Activated CD8-positive, alpha-beta memory T cell treated with anti-CD3 and anti-CD28 coated beads, Interleukin-2, amount 10 ng/mL, durations not matched to agents 7 days and 5 days (primary cell): ENCODE measurements at places on chromosomes 1 and 21. TPM values are rescaled to one million over a fixed set of nuclear protein-coding genes. Genes with fewer than 3 reads are reported as not detected.
A peak's percentile ranks its signal among the peaks of the same experiment; 100 is the strongest.

GRCh38 chr21:41578716-41579115 lies 70.8 kb upstream of the TMPRSS2 start:
- no peak for DNase-seq

- no peak for DNase-seq
Measured at GRCh38 chr21:32256251-32256650, 22.6 kb downstream of the MIS18A start.

DNA sequence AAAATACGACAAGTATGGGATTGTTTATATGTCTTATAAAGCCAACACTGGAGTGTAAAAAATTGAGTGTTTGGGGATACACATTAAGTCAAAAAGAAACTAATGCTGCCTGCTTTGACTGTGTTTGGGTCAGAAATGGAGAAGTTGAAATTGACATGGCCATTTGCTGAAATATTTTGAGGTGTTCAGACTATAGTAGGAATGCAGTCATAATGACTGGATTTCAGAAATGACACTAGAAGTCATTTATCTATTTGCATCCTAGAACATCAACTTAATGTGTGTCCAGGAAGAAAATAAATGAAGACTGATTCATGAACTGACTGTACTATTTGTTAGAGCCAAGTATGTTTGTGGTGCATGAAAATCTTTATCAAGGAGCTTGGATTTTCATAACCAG lies 28.4 kb downstream of the RASAL2 start:
- no peak for DNase-seq

DNA sequence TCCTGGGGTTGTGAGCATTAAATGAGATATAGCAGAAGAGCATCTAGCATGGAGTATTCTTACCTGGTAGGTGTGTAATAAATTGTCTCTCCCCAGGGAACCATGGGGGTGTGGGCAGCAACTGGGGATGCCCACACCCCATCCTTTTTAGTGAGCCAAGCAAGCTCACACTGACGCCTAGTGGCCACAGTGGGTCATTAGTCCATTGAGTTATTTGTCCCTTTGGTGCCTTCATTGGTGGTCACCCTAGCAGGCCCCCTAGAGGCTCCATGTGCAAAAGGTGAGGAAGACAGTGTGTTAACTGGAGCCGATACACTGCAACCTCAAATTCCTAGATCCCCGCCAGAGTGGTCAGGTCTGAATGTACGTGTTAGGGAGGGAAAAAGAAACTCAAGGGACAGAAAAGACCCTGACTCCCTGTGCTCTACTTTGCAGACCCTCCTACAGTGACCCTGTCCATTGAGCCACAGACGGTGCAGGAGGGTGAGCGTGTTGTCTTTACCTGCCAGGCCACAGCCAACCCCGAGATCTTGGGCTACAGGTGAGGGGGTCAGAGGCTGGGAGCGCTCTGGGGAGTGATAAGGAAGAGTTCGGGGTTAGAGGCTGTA lies 93.3 kb upstream of the CD1D start:
- DNase-seq, result peak; percentile 49

GRCh38 chr1:11492235-11492634 lies 13.3 kb downstream of the DISP3 start:
- no peak for DNase-seq

GRCh38 chr1:36087233-36088123 lies 1.2 kb upstream of the ADPRS start:
- no peak for DNase-seq

DNA sequence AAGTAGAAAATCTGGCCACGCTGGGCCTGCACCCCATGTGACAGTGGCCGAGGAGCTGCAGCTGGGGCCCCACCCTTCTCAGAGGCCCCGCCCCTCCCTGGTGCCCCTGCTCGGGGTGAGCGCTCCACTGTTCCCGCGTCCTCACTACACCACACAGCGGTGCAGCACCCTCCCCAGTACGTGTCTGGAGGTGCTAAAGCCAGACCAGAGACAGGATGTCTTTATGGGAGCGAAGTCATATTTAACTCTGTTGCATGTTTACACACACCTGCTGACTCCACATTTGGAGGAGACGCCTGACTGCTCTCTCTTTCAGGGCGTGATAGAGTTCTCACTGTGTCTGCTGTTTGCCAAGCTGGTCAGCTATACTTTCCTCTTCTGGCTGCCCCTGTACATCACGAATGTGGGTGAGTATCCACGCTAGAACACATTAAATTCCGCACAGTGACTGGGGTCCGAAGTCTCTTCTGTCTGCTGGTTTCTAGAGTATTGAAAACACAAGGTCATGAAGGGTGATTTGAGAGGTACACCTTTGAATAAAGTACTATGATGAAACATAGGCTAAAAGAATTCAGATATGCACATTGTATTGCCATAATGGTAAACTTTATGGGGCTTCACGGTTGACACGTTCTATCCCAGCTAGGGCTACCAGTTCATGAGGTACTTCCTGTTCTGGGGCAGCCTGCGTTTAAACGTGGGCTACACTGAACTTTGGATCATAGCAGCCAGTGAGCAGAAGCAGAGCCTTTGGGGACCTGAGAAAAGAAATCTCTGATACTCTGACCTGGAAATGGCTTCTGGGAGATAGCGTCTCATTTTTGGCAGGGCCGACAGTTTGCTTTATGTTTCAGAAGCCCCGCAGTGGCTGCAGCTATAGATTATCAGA lies 48.4 kb downstream of the SLC37A1 start:
- no peak for DNase-seq

GRCh38 chr1:86507935-86508582 lies 38.8 kb upstream of the CLCA4 start:
- DNase-seq, result no peak

DNA sequence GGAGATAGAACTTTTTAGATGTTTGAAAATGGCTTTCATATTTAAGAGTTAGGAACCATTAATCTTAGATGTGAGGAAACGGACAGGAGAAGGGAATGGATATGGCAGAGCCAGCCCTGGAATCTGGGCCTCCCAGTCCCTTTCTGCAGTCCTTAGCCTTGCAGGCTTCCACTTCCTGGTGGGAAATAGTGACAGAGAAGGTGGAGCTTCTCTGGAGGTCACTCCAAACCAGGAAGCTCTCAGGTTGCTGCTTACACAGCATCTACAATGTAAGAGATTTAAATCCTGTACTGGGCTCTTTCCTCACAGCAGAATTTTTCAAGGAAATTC lies 2.5 kb downstream of the S100A11 start:
- no peak for DNase-seq

GRCh38 chr1:58881471-58881994 lies 97.7 kb upstream of the JUN start:
- DNase-seq, result no peak

GRCh38 chr1:165580931-165581871 lies 37.4 kb downstream of the LRRC52 start:
- DNase-seq, result no peak

GRCh38 chr1:153728305-153729066 lies 636 bp downstream of the INTS3 start:
- peak; percentile 48 for DNase-seq

- DNase-seq, result no peak
Measured at GRCh38 chr21:29248124-29248523, 50.6 kb upstream of the BACH1 start.

DNA sequence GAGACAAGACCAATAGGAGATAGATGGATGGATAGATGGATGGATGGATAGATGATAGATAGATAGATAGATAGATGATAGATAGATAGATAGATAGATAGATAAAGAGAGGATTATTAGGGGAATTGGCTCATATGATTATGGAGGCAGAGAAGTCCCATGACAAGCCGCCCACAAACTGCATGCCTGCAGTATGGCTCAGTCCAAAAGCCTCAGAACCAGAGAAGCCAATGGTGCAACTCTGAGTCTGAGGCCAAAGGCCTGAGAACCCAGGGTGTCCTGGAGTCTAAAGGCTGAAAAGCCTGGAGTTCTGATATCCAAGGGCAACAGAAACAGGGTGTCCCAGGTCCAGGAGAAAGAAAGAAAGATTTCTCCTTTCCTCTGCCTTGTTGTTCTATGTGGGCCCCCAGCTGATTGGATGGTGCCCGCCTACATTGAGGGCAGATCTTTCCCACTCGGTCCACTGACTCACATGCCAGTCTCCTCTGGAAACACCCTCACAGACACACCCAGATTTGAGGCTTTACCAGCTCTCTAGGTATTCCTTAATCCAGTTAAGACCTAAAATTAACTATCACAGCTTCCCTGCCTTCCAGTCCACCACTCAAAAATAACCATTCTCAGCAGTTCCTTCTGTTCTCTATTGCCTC lies 39.6 kb upstream of the IRF2BP2 start:
- no peak for DNase-seq

- no peak for DNase-seq
Measured at GRCh38 chr1:246343251-246343650, 163.8 kb downstream of the SMYD3 start.

- no peak for DNase-seq
Measured at GRCh38 chr1:58890113-58890512, 106.3 kb upstream of the JUN start.

DNA sequence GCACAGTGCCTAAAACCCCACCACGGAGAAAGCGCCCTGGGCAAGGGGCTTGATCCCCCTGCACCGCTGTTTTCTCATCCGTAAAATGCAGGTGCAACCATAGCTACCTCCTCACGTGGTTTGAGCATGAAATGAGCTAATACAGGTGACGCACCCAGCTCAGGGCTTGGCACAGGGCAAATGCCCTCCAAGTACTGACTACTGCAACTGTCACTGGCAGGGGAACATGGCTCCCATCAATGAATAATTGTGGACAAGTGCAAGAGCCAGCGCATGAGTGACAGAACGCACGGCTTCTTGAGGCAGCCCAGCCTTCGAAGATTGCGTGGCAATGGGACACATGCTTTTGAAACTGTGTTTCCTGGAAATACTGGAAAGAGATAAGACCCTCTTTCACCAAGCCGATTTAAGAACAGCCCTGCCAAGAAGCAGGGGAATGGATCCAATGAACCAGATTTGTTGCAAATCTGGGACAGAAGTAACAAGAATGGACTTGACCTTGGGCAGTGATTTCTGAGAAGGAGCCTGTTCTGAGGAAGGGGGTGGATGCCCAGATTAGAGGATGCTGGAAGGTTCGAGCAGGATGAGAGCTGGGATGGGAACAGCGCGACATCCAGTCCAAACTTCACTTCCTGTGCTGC lies 92.8 kb upstream of the IFFO2 start:
- DNase-seq, result no peak

DNA sequence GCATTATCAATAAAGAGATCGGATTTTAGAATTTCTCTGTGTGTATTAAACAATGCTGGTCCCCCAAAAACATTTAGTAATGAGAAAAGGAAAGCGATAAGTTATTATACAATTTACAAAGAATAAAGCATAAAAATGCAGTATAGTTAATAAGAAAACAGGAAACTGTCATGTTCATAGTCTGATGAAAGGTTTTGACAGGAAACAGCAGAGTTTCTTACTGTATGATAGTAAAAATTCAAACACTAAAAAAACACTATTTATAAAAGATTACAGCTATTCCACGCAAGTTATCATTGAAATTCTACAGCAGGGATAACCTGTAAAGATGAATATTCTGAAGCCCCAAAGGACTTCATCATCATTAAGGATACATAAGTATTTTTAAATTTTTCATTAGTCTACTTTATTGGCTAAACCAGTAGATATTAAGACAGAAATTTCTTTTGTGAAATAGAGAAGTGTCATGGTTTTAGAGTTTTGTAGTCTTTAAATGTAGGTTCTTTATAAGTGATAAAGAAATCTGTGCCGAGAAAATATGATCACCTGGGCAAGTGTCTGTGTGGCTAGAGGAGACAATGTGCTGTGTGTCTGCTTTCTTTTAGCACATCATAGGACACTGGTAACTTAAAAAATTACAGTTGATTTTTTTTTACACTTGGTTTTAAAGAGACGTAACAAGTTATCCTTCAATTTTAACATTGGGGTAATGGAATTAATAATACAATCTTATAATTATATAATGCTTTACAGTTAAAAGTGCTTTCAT lies 49.7 kb upstream of the GFI1 start:
- no peak for DNase-seq

- DNase-seq, result no peak
Measured at GRCh38 chr1:43773821-43774220, 66.5 kb downstream of the ST3GAL3 start.

DNA sequence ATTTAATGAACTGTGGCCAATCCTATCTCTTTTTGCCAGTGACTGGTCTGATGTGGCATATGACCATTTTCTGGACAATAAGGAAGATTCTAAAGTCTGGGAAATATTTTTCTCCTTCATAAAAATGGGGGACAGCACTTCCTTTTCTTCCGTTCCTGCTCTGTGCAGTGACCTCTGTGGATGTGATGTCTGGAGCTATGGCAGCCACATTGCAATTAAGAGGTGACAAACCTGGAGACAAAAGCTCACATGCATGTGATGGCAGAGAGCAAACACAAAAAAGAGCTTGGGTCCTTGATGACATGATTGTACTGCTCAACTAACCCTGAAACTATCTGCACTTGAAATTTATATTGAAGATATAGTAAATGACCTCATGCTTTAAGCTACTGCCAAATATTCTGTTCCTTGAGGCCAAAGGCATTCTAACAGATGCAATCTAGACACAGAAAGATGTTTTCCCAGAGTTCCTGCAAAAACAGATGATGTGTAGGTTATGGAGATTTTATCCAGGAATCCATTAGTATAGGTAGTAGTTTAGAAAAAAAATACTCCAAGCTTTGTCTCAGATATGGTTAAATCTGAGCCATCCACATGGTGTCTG lies 2.2 kb upstream of the MAGI3 start:
- DNase-seq, result no peak

DNA sequence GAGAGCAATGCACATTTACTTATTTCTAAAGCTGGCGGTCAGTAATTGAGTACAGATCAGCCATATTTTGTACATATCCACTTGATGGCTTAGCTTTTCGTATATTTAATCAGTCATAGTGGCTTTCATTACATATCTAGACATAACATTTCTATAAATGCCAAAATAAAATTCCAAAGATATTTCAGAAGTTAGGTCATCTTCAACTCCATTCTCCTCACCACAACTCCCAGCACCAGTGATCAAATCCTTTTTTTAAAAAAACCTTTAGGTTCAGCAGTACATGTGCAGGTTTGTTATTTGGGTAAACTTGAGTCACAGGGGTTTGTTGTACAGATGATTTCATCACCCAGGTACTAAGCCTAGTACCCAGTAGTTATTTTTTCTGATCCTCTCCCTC lies 53.9 kb upstream of the GNG4 start:
- no peak for DNase-seq

GRCh38 chr1:209989525-209989924 lies 51.5 kb downstream of the SYT14 start:
- no peak for DNase-seq

- DNase-seq, result no peak
Measured at GRCh38 chr1:164054331-164054730, 504.7 kb upstream of the PBX1 start.

Gene LCE2C
- total RNA-seq, result not detected

Gene ATP8B2
- total RNA-seq, result 67.3 TPM

Gene PODN
- not detected for total RNA-seq

Gene TIAM1
- total RNA-seq, result 18.8 TPM

Gene ITLN2
- total RNA-seq, result not detected

Gene TMEM52
- total RNA-seq, result not detected

Gene TMEM222
- 44.2 TPM for total RNA-seq

Gene ALX3
- not detected for total RNA-seq

Gene CFAP45
- total RNA-seq, result 1.6 TPM

Gene HMCN1
- total RNA-seq, result 0.28 TPM

Gene NUP210L
- total RNA-seq, result 0.09 TPM

Gene GJA8
- total RNA-seq, result not detected

Gene TPM3
- 678 TPM for total RNA-seq
